ENCODE measurements at places on chromosomes 12 and 14. TPM values are rescaled to one million over a fixed set of nuclear protein-coding genes. Genes with fewer than 3 reads are reported as not detected.
A peak's percentile ranks its signal among the peaks of the same experiment; 100 is the strongest.

- no peaks in the 10 kb centered on the region for H3K27me3 ChIP-seq
- no peak overlapping the region for H3K27ac ChIP-seq
- no peak for DNase-seq
Measured at GRCh38 chr12:131028587-131029338, 75.1 kb downstream of the ADGRD1 start.

GRCh38 chr12:130218682-130219081 is 56.4 kb downstream of the FZD10 start:
- H3K27me3 ChIP-seq: peaks cover 38% of the 10 kb centered on the region
- H3K27ac ChIP-seq: no peak overlapping the region
- H3K36me3 ChIP-seq: no peaks in the 10 kb centered on the region
- no peak overlapping the region for H3K4me3 ChIP-seq
- H3K4me1 ChIP-seq: no peaks in the 10 kb centered on the region

DNA sequence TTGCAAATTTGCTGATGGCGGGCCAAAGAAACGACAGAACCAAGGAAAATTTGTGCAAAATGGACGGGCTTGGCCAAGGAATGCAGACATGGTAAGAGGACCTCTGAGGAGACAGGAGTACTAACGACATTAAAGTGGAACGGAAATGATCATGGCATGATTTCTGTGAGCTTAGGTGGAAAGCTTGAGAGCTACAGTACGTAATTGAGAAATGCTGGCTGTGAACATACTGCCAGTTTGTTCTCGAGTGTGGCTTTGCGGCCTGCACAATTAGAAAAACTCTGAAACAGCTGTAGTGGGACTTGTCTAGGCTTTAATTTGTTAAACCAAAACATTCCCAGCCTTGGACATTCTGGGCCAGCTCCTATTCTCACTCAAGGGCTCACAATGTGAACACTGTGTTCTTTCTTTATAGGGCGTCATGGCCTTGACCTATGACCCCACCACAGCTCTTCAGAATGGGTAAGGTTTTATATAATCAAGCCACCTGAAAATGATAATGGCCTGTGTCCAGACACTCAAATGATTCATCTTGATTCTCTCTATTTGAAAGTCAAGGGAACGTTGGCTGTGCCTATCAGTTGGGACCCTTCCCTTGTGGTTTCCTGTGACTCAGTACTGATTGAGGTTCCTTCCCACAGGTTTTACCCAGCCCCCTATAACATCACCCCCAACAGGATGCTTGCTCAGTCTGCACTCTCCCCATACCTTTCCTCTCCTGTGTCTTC is 48.5 kb downstream of the BAZ2A start:
- peak; percentile 27 for DNase-seq
- no peaks in the 10 kb centered on the region for H3K27me3 ChIP-seq
- H3K4me3 ChIP-seq: no peak overlapping the region
- no peaks in the 10 kb centered on the region for H3K36me3 ChIP-seq

- H3K4me3 ChIP-seq: no peak overlapping the region
- peak overlapping the region; percentile 11 for H3K27ac ChIP-seq
- peaks cover 44% of the 10 kb centered on the region for H3K36me3 ChIP-seq
Measured at GRCh38 chr12:57001448-57001906, 4.9 kb downstream of the ZBTB39 start.

KLRK1 gene
- total RNA-seq: not detected

KCNA1 gene
- not detected for total RNA-seq

DNA sequence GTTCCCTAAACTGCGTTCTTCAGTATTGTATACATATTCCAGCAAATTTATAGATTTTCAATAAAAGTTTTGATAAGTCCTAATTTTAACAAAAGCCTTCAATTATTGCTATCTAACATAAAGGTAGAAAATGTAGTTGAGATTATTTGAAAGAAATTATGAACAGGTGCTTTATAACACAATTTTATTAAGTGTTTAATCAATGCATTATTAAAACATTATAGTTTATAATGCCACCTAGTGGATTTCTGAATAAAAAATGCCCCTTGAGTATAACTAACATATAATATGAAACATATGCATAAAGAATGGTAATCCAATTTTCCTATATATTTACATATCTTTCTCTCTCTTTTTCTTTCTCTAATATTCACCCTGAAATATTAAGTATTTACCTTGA is 515.3 kb downstream of the SLC6A15 start:
- H3K4me1 ChIP-seq: no peaks in the 10 kb centered on the region
- H3K4me3 ChIP-seq: no peak overlapping the region
- DNase-seq: no peak

KRT85 gene
- total RNA-seq: not detected

CDH24 gene
- 0.82 TPM for total RNA-seq

- no peak overlapping the region for H3K27ac ChIP-seq
- no peaks in the 10 kb centered on the region for H3K36me3 ChIP-seq
- H3K27me3 ChIP-seq: peaks cover 2% of the 10 kb centered on the region
- DNase-seq: no peak
- no peak overlapping the region for H3K4me3 ChIP-seq
- no peaks in the 10 kb centered on the region for H3K4me1 ChIP-seq
Measured at GRCh38 chr12:119129827-119130434, 48.8 kb upstream of the HSPB8 start.

DNA sequence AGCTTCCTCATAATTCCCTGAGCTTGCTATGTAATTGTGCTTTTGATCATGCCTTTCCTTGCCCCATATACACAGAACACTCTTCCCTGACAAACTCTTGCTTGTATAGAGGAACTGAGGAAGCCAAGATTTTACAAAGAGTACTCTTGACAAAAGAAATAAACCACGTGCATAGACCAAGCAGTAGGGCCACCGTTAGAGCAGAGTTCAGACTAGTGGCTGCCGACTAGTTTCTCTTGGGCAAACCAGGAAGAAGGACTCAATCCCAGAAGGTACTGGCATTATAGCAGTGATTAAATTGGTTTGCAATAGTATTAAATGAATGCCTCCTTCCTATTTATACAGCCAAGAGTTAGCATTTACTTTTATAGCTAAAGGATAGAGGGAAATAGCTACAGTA is 146.1 kb downstream of the RAD51B start:
- no peak for DNase-seq
- H3K27ac ChIP-seq: no peak overlapping the region
- no peaks in the 10 kb centered on the region for H3K27me3 ChIP-seq
- peaks cover 3% of the 10 kb centered on the region for H3K4me1 ChIP-seq
- no peak overlapping the region for H3K4me3 ChIP-seq
- peaks cover 35% of the 10 kb centered on the region for H3K36me3 ChIP-seq

GRCh38 chr14:41498959-41499358 is 107.7 kb upstream of the LRFN5 start:
- H3K27me3 ChIP-seq: no peaks in the 10 kb centered on the region
- no peak for DNase-seq
- H3K4me3 ChIP-seq: no peak overlapping the region
- no peaks in the 10 kb centered on the region for H3K4me1 ChIP-seq
- no peak overlapping the region for H3K27ac ChIP-seq

DNA sequence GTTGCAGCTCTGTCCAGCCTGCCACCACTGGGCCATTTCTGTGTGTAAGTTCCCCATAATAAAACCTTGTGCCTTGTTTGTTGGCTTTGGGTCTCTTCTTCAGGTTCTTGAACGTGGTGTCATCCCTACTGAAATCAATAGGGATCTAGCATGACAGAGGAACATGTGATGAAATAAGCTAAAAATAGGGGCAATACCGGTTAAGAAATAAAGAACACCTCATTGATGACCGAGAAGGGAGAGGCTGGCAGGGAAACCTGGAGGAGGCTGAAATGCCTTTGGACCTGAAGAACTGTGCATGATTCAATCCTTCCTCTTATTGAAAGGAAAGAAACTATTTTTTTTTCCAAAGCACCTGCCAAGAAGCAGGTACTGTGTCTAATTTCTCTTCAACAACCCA is 172.3 kb downstream of the PPM1H start:
- H3K36me3 ChIP-seq: no peaks in the 10 kb centered on the region
- H3K4me1 ChIP-seq: peaks cover 4% of the 10 kb centered on the region
- H3K27me3 ChIP-seq: peaks cover 7% of the 10 kb centered on the region
- DNase-seq: no peak
- no peak overlapping the region for H3K27ac ChIP-seq

DNA sequence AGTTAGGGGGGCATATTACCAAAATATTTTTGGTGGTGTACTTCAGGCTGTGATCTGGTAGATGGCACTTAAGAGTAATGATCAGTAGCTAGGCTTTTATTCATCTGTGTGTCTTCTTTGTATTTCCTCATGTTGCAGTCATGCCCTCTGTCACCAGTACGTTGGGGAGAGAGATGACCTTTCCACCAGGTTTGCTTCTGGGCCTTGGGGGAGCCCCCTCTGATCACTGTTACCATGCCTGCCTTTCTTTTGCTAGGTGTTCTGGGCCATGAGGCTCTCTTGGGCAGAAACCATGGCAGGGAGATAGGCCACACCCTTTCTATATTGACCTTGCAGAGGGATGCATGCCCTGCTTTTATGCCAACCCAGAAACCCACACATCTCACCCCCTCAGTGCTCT is 208.5 kb downstream of the RAD51B start:
- no peak for DNase-seq
- peaks cover 11% of the 10 kb centered on the region for H3K36me3 ChIP-seq
- no peak overlapping the region for H3K4me3 ChIP-seq
- no peak overlapping the region for H3K27ac ChIP-seq

DNA sequence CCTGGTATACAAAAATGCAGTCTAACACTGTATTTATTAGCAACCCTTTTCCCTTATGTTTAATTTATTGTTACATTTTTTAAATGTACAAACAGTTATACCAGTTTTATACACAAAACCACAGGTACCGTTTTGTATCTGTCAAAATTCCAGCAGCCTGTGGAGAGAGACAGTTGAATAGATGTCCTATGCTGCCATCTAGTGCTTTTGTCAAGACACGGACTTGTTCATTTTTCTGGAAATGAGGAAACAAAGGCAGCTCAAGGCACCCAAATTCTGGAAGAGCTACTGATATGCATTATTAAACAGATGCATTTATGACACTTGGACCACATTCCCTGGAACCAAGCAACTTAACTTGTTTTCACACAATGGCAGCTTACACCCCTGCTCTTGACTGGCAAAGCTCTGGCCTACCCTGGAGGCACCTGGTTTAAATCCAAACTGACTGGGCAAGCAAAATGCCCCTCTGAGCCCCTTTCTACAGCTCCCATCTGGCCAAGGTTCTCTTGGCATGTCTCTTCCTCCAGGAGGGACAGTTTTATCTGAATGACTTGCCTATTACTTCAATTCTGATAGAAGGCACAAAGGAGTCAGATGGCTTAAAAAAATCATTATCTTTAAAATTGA is 286.9 kb upstream of the PRKD1 start:
- no peak overlapping the region for H3K4me3 ChIP-seq
- no peaks in the 10 kb centered on the region for H3K36me3 ChIP-seq

CD163 gene
- not detected for total RNA-seq

RPGRIP1 gene
- total RNA-seq: 0.14 TPM

KLRB1 gene
- 0.40 TPM for total RNA-seq

- peaks cover 4% of the 10 kb centered on the region for H3K27me3 ChIP-seq
- H3K4me3 ChIP-seq: no peak overlapping the region
- no peak for DNase-seq
Measured at GRCh38 chr12:63893170-63893569, 48.7 kb downstream of the SRGAP1 start.

GRCh38 chr12:132554845-132555630 is 55.3 kb downstream of the LRCOL1 start:
- peaks cover 5% of the 10 kb centered on the region for H3K36me3 ChIP-seq
- no peak overlapping the region for H3K4me3 ChIP-seq
- peaks cover 9% of the 10 kb centered on the region for H3K4me1 ChIP-seq
- DNase-seq: peak; percentile 64

DNA sequence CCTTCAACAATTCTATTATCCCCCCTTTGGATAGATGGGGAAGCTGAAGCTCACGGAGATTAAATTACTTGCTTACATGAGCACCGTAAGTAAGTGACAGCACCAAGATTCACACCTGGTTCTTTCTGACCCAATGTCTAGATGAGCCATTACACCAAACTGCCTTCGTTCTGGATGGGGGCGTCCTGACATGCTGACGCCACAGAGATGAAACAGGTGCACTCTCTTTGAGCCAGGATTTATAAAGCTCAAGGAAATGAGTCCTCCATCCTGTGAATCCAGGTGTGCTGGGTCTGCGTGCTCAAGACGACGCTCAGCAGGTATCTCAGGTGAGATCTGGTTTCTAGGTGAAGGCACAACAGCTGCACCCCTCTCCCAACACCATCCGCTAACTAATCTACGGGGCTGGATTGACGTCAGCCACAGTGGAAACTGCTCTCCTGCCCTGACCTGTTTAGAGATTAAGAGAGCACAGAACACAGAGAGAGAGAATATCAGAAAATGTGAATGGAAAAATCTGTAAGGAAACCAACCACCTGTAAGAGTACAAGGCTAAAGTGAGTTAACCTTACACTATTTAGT is 61.6 kb downstream of the KSR2 start:
- no peak overlapping the region for H3K4me3 ChIP-seq
- H3K36me3 ChIP-seq: no peaks in the 10 kb centered on the region
- H3K27me3 ChIP-seq: peaks cover 5% of the 10 kb centered on the region

DNA sequence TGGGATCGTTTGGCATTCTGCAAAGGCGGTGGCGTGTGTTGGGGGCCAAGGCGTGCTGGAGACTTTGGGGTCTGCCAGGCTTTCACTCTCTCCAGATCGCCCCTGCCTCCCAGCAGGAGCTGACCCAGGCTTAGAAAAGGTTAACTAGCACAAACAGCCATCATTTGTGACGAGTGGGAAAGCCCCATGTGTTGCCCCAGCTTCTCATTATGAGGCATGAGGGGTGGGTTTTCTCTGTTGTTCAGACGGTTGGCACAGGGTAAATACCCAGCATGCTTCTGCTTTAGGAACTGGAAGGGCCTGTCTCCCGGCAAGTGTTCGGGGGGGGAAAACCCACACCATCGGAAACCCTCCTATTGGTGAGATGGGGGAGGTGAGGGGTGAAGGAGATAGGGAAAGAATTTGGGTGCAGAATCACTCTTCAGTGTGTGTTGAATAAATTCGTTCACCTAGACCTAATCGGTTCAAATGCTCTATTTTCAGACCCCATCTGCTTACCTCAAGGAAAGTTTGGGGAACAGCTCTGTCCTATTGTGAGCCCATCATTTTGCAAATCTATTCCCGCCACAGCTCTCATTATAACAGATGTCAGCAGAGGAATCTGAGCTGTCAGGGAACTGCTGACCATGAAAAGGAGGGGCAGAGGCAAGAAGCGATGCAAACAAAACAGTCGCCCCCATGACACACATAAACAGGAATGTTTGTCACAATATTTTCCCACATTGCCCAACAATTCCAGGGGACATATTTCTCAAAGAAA is 34.7 kb upstream of the C12orf42 start:
- DNase-seq: peak; percentile 10
- peaks cover 2% of the 10 kb centered on the region for H3K4me1 ChIP-seq
- no peaks in the 10 kb centered on the region for H3K36me3 ChIP-seq
- H3K4me3 ChIP-seq: no peak overlapping the region
- H3K27ac ChIP-seq: no peak overlapping the region
- peaks cover 10% of the 10 kb centered on the region for H3K27me3 ChIP-seq

GRCh38 chr12:2034633-2035430 is 18.0 kb upstream of the CACNA1C start:
- peaks cover 26% of the 10 kb centered on the region for H3K27me3 ChIP-seq
- H3K27ac ChIP-seq: no peak overlapping the region
- peaks cover 12% of the 10 kb centered on the region for H3K4me1 ChIP-seq
- peak; percentile 93 for DNase-seq
- H3K36me3 ChIP-seq: no peaks in the 10 kb centered on the region
- H3K4me3 ChIP-seq: peak overlapping the region; percentile 63
